ENCODE measurements at places on chromosomes 2 and 18.
A peak's percentile ranks its signal among the peaks of the same experiment; 100 is the strongest.

- DNase-seq, result no peak
Measured at GRCh38 chr2:216909541-216910210, 49.8 kb upstream of the TNP1 start.

GRCh38 chr2:3241971-3242746, 135.5 kb downstream of the EIPR1 start:
- DNase-seq, result no peak

DNA sequence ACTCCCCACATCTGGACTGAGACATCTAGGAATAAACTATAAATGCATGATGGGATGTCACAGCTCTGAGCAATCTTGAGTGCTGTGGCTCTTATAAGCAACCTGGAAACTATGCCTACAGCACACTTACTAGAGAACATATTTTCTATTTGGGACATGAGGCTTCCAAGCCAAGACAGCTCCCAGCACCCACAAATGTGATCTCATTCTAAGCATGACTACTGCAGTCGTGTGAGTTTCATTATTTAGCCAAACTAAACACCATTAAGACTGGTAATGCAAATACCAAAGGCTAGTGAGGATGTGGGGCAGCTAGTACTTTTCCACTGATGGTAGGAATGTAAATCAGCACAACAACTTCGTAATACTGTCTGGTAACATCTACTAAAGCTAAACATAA, 72.5 kb downstream of the RTTN start:
- DNase-seq, result no peak

DNA sequence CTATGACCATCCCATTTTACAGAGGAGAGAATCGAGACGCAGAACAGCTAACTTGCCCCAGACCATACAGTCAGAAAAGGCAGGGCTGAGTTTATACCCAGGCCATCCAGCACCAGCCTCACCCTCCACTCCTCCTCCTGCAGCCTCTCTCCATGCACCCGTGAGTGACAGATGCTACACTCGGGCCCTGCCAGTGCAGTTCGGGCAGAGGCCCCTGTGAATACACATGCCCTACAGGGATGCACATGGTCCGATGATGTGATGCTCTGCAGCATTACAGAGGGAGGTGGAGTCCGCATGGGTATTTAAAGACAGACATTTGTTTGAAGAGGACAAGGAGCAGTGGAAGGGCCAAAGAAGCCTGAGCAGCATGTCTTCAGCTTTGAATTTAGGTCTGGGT, 75.1 kb upstream of the PXDN start:
- no peak for DNase-seq

GRCh38 chr18:58169472-58169871, 125.4 kb downstream of the NEDD4L start:
- DNase-seq, result no peak

DNA sequence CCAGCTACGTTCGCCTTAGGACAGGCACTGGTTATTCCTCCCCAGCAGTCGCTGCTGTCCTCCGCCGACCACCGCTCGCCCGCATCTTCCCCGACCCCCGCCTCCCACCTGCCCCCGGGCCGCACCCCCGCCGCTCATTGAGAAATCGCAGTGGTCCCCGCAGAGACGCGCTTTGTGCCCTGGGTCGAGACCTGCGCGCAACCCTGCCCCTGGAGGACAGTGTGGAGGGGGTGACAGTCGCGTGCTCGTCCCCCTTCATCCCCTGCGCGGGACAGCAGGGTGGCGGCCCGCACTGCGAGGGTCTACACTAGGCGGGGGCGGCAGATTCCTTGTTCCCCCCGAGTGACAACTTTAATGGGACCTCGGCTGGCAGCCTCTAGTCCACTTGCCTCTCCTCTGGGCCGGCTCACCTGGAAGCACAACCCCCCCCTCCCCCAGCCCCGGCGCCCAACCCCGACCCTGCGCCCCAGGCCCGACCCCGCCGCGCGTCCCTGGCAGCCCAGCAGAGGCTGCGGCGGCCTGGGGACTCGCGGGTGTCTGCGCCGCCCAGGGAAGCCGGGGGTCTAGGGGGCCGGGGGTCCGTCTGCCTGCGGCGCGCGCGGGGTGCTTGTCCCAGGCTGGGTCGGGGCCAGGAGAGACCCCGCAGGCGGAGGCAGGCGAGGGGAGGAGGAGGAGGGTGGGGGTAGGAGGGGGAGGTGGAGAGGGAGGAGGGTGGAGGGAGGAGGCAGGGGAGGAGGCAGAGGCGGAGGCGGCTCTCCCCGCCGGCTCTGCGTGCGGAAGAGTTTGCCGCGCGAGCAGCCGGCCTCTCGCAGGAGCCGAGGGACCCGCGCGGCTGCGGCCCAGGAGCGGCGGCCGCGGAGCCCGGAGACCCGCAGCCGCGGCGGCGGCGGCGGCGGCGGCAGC, at the start of gene NPAS2:
TSS of gene NPAS2 (plus strand) at position 770 of the 903 bp plus-strand sequence. CDS start 84,616 bp downstream, outside the sequence.
- DNase-seq, result peak; percentile 16

- no peak for DNase-seq
Measured at GRCh38 chr2:12554224-12555011, 162.3 kb upstream of the TRIB2 start.

- no peak for DNase-seq
Measured at GRCh38 chr2:98937906-98938305, 1.9 kb upstream of the CRACDL start.
